GF-D8 (cell line): ENCODE measurements at places on chromosomes 1 and 21.

DNA sequence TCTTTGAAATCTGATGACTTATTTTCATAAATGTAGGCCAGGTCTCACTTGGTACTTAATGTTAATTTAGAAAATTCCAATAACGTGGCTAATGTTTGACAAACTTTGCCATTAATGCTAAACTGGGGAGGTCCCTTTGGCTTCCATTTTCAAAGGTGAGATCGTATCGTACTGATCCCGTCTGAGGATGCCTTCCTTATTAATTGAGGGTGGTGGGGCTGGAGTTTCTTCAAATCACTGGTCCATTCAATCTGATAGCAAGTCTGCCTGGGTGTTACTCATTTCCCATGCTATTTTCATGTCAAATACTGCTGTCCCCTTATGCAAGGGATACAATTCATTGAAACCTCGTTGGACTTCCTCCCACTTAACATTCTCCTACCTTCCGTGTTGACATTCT lies 327.1 kb downstream of the DISC1 start:
- DNase-seq, result no peak

- DNase-seq, result no peak
Observed at GRCh38 chr1:198630863-198631262, 8.0 kb upstream of the PTPRC start.

DNA sequence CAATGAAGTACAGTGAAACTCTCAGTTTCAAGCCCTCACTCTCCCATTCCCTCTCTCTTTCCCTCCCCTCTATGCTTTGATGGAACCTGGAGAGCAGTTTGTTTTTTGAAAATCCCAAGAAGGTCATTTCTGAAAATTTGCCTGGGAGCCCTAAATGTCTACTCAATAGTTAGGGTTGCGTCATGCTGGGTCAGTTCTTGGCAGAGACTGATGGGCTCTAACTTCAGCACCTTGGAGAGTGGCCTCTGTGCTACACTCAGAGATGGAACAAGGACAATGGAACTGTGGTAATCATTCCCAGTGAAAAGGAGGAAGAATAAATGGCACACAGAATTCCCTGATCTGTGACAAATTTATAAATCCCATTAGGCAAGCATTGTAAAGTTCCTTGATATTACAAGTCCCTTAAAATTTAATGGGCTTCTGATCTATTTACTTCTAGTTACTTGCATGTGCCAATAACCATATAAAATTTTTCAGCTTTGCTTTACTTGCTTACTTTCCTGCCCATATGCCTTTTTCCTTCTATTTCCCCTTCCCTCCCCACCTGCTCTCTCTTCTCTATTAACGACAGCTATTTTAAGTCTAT lies 182.9 kb upstream of the KCND3 start:
- no peak for DNase-seq

- no peak for DNase-seq
Observed at GRCh38 chr1:92480200-92480812, 6.4 kb downstream of the GFI1 start.

DNA sequence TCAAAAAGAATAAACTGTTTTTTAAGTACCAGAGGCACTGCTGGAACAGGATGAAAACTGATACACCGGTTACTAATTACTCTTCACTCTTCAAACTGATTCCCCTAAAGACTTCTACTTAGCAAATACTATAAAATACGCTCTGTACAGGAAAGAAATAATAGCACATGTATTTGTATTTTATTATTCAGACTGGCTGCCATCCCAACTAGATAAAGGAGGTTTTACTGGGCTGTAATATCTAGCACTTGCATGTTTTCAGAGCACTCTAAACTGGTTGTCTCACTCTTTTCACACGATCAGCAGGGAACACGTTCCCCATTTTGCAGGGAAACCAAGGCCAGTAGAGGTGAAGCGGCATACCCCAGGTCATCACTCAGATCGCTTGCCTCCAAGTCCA lies 9.2 kb downstream of the SMIM12 start:
- DNase-seq, result no peak

GRCh38 chr1:6860401-6860800 lies 75.1 kb downstream of the CAMTA1 start:
- no peak for DNase-seq

- DNase-seq, result no peak
Observed at GRCh38 chr21:32206631-32207405, 72.0 kb downstream of the MIS18A start.

GRCh38 chr1:71053146-71053545 lies 5.5 kb upstream of the PTGER3 start:
- no peak for DNase-seq

DNA sequence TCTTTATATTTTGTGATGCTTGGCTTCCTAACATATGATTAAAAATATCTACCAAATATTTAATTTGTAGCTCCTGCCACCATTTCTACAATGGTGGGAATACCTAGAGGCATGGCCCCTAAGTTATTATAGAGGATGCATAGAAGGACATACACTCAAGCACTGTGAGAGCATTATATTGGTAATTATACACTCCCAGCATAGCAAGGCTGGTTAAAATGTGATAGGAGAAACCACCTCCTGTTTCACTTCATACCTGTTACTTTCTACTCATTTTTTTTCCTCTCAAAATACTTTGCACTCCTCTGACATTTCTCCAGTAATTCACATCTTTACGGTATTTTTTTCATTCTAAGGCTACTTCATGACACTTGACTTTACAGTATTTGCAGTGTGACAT lies 92.9 kb downstream of the HS2ST1 start:
- no peak for DNase-seq

GRCh38 chr1:9164919-9165318 lies 36.0 kb upstream of the GPR157 start:
- no peak for DNase-seq

GRCh38 chr1:23693599-23693998 lies 2.0 kb downstream of the RPL11 start:
- DNase-seq, result no peak

- DNase-seq, result no peak
Observed at GRCh38 chr1:244084763-244085162, 33.7 kb downstream of the ZBTB18 start.

DNA sequence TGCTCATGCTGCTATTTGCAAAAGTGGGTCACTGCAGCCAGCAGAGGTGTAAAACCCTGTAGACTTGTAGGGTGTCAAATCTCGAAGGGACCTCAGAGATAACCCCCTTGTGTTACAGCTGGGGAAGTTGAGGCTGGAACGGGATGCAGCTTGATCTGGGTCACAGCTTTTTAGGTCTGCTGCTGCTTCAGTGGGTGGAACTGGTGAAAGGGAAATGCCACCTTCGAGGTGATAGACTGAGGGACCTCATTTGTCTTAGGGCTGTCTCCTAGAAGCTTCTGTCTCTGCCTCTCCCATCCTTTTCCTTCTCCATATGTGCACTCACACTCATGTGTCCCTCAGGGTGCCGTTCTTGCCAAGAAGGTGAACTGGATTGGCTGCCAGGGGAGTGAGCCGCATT lies 35.4 kb downstream of the QSOX1 start:
- DNase-seq, result no peak

DNA sequence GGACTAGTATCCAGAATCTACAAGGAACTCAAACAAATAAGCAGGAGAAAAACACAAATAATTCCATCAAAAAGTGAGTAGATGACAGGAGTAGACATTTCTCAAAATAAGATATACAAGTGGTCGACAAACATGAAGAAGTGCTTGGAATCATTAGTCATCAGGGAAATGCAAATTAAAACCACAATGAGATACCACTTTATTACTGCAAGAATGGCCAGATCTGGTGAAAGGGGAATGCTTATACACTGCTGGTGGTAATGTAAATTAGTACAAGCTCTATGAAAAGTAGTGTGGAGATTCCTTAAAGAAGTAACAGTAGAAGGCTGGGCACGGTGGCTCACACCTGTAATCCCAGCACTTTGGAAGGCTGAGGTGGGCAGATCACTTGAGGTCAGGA lies 73.8 kb downstream of the POU2F1 start:
- no peak for DNase-seq

DNA sequence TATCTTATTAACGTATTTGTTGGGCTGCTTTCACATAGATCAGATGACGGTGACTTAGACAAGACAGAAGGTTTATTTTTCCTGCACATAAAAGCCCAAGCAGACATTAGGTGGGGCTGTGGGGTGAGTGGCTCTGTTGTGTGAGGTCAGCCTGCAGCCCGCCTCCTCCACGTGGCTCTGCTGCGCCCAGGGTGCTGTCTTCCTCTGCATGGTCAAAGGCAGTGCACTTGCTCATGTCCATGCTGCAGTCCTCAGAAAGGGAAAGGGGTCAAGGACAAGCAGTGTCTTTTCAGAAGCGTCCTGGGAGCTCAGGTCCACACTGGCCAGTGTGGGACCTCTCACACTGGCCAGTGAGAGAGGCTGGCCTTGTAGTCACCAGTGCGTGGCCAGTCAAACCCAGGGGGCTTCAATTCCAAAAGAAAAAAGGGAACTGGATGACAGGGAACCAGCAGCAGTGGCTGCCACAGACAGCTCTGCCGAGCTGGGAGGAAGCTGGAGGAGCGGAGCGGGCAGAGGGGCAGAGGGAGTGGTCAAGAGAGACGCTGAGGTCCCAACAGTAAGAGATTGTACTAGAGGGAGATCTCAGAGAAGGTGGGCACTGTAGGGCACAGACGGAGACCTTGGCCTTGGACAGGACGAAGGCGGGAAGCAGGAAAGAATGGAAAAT lies 35.9 kb upstream of the SLC45A1 start:
- DNase-seq, result no peak

GRCh38 chr1:15153184-15153841 lies at the start of gene TMEM51:
Gene TMEM51, plus strand, starts transcription at chr1:15153747. Its CDS starts 61,341 bp downstream, at chr1:15215088.
- no peak for DNase-seq

DNA sequence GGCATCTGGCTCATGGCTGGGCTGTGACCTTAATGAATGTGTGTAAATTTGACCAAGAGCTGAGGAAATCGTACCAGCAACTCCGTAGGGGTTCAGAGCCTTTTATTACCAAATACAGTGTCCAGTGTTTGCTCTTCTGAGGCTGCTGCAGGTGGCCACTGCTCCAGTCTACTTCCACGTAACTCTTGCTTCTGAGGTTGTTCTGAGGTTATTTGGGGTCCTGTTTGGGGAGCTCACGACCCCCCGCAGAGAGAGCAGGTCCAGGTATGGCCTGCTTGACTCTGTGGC lies 33.6 kb downstream of the MAN1C1 start:
- DNase-seq, result no peak

GRCh38 chr1:99613716-99614115 lies 32.2 kb upstream of the PALMD start:
- DNase-seq, result no peak

GRCh38 chr1:201004732-201005131 lies 18.8 kb downstream of the KIF21B start:
- DNase-seq, result no peak

DNA sequence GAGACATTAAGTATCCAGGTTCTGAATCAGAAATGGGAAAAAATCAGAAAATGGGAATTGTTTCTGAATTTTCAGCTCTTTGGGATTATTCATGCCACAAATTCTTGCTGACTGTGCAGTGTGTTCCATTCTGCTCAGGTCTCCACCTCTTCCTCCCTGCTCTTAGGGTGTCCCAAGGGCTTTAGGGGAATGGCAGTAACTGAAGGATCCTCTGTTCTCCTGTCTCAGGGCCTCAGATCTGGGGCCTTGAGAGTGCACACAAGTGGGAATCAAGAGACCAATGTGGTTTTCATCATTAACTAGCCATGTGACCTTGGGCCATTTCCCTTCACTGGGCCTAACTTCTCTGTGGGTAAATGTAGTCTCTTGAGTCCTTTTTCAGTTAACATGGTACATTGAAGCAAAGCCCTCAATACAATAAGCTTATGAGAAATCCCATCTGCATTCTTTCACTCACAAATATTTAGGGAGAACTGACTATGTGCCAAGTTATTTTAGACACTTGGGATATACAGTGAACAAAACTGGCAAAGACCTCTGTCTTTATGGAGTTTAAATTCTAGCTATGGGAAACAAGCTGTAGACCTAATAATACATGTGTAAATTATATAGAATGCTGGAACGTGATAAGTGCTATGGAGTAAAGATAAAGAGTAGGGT lies 75.7 kb upstream of the SPATA6 start:
- no peak for DNase-seq

DNA sequence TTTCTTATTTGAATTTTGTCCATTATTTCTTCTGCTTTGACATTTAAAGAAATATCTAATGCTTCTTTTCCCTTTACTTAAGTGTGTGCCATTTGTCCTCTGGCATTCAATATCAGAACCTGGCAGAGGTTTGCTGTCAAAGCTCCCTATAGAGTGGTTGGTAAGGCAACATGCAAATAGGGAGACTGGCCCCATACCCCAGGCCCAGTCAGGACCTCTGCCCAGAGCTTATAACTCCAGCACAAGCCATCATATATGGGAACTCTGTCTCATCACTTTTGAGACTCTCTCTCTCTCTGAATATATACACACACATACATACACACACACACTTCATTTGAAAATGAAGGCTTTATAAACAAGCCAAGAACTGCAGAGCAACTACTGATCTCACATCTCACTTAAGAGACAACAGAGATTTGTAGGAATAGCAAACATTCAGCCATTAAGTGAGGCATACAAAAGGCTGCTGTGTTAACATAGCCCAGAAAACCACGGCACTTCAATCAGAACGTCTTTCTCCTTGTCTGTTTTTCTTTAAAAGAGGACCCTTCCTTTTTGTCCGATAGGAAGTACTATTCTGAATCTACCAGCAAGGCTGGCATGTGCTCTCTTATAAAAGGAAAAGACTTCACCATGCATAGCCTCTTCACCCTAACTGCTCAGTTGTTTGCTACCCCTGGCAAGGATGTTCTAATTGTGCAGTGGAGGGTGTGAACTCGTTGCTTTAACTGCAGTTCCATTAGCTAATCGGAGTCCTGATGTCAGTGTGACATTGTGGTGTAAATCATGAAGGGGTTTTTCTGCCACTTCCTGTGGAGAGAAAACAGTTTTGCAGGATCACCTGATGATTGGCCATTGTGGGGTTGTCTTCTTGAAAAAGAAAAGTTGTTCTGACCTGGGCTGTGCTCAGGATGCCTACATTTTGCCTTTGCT lies 101.7 kb downstream of the NR5A2 start:
- DNase-seq, result no peak

- no peak for DNase-seq
Observed at GRCh38 chr21:17823846-17824245, 4.7 kb upstream of the C21orf91 start.
